ENCODE measurements at places on chromosomes 2 and 18.

DNA sequence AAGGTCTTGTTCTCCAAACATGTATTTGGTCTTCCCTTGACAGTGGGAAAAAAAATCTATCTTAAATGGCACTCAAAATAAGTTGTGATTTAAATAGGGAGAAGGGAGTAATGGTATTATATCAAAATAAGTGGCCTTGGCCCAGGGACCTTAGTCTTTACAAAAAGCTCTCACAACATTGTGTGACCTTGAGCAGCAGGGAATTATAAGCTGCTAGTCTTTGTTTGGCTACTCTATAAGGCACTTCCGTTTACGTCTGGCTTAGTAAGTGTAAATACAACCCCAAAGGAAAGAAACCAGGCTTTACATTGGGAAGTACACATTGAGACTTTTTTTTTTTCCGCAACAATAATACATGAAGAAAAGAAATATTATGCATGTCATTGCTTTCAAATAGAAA lies 734.0 kb upstream of the LINC00305 start:
- DNase-seq: no peak

DNA sequence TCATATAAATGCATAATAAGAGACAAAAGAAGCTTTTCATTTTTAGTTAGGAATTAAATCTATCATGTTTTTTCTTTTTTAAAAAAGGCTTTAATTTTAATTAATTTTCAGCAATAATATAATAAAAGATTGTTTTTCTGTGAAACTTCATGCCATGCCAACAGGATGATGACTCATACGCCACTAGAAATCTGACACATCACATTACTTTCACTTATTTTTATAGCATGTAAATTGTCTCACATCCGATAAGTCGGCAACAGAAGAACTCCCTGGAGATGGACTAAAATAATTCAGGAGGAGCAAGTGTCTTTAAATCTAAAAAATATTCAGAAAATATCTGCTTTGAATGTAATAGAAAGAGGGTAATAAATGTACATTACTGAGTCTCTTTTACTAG lies 1024.2 kb upstream of the ACVR2A start:
- no peak for DNase-seq

GRCh38 chr18:65938592-65939372 lies 188.0 kb downstream of the CDH7 start:
- DNase-seq: peak; percentile 36

DNA sequence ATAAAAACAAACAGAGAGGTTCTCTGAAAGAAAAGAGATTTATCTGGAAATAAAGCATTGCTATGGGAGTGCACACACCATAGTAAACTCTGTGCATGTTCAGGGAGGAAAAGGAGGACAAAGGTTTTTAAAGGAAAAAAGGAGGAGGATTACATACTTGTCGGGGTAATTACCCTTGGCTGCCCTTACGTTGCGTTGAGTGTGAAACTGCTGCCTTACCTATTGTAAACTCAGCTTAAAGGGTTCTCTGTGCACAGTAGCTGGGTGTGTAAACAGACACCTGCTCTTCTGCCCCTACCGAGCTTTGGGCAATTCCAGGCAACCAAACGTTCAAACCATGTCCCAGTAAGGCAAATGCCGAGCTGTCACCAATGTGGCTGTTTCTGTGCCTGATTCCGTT lies 29.6 kb upstream of the PXDN start:
- DNase-seq: peak; percentile 22

DNA sequence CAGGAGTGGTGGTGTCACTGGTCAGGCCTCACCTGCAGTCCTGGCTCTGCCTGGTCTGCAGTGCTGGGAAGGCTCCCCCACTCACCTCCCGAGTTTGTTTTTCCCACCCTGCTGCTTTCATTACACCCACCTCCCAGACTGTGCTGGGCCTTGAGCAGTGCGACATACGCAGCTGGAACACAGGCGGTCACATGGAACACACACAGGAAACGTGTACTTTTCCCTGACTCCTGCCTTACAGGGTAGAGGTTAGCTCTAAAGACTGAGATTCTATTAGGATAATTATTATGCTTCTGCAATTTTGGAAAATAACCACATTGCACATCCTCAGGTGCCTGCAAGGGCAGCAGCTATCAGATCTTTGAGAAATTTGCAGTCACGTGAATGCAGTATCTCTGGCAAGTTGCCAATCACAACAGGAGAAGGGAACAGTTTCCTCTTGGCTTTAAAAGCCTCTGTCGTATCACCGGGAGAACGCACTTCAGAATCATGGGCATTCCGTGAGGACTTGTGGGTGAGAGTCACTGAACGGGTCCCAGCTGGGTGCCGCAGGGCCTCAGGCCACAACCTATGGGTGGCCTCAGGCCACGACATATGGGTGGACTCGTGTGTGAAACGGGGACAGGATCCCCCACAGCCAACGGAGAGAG lies 136.5 kb downstream of the ZNF236 start:
- peak; percentile 78 for DNase-seq

- DNase-seq: no peak
These were observed 54.9 kb upstream of the ITPRID2 start for GRCh38 chr2:181836583-181836982.

GRCh38 chr2:134912361-134912760 lies 6.3 kb upstream of the CCNT2 start:
- no peak for DNase-seq

GRCh38 chr2:171289991-171290390 lies 129.3 kb upstream of the TLK1 start:
- no peak for DNase-seq

GRCh38 chr18:21177822-21178221 lies 64.2 kb upstream of the GREB1L start:
- DNase-seq: no peak

- no peak for DNase-seq
These were observed 19.3 kb upstream of the CD302 start for GRCh38 chr2:159817283-159817682.

DNA sequence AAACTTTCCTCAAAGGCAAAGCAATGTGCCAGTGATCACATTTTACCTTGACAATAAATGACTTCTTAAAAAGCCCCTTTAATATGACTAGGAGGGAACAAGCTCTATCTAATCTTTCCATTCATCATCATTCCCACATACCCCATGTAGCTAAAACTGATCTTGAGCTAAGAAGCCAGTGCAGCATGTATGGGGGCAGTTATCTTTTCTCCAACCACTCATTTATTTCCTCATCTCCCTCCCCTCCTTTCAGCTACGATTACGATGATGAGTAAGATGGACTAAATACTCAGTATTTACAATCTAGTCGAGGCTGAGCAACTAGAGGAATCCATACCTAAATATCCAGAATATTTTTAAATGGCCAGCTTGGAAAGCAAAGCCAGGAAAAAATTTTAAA lies 35.5 kb downstream of the PNO1 start:
- DNase-seq: no peak

DNA sequence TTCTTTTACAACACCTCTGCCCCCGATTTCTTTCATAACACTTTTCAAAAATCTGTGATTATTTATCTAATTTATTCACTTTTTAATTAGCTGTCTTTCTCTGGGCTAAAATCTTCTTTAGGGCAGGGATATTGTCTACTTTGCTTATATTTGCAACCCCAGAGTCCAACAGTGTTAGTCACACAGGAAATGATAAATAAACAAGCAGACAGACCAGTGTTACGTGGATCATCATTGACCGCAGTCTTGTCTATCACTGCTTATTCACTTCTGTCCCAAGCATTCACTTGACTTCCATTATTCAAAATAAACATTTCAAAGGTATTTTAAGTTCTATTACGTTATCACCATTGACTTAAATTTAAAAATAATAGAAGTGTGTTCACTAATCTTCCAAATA lies 237.6 kb upstream of the UBE2E3 start:
- no peak for DNase-seq

DNA sequence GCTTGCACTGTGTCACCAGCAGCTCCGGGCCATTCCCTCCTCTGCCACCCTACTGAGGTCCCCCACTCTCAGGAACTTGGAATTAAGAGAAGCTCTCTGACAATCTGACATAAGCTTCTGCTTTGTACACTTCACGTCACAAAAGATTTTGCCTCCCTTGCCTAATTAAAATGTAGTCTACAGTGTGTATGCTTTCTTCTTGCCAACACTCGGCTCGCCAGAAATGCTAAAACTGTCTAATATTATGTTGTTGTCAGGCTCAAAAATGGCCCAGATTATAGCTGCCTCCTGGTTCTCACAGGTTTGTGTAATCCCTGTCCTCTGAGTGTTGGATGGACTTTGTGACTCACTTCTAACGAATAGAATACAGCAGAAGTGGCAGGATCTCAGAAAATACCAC lies 474.7 kb downstream of the MBD2 start:
- DNase-seq: no peak

- no peak for DNase-seq
These were observed 7.1 kb downstream of the MYCN start for GRCh38 chr2:15947431-15947830.

GRCh38 chr18:23330423-23330822 lies 122.7 kb upstream of the RIOK3 start:
- DNase-seq: no peak

GRCh38 chr18:54415086-54415485 lies 57.4 kb downstream of the C18orf54 start:
- DNase-seq: no peak
